T-helper 22 cell (primary cell): ENCODE measurements at places on chromosomes 1 and 21.

GRCh38 chr1:232682248-232682647, 52.3 kb upstream of the SIPA1L2 start:
- DNase-seq = no peak

DNA sequence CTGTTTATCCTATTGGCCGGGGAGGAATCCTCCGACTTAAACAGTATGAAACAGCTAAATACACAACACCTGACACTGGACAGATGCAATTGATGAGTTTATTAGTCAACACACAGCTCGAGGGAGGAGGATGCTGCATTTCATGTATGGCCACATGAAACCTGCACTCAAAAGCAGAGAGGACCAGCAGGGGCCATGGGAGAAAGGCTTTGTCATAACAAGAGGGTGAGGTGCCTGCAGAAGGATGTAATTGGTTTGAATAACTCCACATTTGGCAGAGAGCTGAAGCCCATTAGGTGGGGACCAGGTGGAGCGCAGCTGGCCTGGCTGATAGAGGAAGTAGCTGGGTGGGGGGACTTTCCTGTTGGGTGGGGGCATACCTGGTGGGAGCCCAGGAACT, 599.1 kb downstream of the PTPRU start:
- no peak for DNase-seq

- no peak for DNase-seq
These were observed 8.2 kb upstream of the KCNA3 start for GRCh38 chr1:110682898-110683297.

DNA sequence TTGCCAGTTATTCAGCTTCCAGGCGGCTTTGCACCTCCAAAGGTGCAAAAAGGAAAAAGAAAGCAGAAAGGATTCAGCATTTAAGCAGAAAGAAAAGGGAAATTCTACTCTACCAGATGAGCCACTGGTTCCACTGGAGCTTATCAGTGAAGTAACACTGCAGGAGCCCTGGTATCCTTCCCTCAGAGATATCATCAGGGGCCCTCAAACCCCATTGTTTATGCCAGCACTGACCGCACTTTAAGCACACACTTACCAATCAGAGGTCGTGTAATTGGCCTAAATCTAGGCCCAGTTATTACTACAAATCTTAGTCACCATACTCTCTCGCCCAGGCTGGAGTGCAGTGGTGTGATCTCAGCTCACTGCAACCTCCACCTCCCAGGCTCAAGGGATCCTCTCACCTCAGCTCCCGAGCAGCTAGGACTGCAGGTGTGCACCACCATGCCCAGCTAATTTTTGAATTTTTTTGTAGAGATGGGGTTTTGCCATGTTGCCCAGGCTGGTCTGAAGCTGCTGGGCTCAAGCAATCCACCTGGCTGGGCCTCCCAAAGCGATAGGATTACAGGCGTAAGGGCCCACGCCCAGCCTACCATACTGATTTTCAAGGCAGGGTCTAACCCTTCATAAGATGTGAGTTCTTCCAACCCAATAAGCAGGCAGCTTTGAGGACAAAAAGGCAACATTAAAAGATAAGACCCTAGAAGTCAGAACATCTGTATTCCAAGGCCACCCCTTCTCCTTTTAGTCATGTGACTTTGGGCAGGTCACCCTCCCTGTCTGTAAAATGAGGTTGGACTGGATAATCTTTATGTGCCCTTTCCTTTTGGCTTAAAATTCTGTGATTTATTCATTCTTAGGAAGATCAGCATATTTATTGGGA, 125.3 kb downstream of the SYT2 start:
- DNase-seq = no peak

DNA sequence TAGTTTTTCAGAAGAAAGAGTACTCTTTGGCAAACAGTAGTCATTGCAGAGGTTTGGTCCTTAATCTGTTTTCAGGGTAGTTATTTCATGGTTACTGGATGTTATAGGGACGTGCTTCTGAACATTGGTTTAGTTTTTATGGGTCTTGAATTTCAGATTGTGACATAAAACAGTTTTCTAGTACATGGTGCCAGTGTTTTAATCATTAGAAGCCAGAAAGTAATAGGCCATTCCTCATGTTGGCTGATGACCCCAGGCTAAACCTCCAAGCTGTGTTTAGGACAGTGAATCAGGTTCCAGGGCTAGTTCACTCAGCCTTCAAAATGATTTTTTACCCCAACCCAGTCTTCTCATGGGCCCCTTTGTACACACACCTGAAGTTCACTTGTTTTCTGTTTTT, 73.3 kb downstream of the OLFML2B start:
- no peak for DNase-seq

DNA sequence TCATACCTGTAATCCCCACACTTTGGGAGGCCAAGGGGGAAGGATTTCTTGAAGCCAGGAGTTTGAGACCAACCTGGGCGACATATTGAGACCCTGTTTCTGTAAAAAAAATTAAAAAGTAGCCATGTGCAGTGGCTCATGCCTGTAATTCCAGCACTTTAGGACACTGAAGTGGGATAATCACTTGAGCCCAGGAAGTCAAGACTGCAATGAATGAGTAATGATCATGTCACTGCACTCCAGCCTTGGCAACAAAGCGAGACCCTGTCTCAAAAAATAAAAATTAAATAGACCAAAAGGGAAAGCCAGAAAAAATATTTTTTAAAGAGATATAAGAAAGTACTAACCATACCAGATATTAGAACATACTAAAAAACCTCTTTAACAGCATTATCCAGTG, 44.7 kb upstream of the LYPLAL1 start:
- no peak for DNase-seq

GRCh38 chr1:119314001-119314796, 54.4 kb upstream of the HAO2 start:
- no peak for DNase-seq

- DNase-seq = no peak
These were observed 6.6 kb upstream of the VWA5B1 start for GRCh38 chr1:20284046-20284445.

DNA sequence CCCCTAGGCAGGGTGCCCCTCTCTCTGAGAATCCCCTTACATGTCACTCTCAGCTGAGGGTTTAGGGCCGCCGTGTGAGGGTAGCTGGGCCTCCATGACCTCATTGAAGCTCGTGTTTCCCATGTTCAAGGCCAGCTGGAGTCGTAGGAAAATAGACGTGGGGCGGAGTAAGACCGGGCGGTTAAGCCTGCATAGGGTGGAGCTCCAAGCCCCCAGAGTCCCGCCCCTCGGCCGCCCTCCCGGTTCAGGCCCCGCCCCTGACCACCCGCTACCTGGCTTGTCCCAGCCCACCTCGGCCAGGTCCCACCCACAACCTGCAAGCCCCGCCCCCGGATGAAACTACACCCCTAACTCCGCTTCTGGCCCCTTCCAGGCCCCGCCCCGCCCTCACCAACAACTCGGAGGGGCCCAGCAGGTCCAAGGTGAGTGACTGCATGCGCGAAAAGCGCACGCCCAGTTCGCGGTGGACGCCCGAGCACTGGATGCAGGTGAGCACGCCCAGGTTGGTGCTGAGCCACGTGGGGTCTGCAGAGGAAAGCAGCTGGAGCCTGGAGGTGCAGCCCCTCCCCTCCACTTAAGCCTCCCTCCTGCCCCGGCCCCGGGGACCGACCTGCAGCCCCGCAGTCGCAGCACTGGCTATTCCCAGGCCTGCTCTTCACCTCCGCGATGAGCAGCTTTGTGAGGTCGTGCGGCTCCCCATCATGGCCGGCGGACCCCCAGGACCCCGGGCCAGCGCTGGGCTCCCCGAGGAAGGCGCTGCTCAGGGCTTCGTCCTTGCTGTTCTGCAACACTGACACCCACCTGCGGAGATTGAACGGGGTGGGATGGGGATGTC, 12.2 kb upstream of the TCEA3 start:
- DNase-seq = peak; percentile 25
